ENCODE measurements at places on chromosomes 12 and 14.

DNA sequence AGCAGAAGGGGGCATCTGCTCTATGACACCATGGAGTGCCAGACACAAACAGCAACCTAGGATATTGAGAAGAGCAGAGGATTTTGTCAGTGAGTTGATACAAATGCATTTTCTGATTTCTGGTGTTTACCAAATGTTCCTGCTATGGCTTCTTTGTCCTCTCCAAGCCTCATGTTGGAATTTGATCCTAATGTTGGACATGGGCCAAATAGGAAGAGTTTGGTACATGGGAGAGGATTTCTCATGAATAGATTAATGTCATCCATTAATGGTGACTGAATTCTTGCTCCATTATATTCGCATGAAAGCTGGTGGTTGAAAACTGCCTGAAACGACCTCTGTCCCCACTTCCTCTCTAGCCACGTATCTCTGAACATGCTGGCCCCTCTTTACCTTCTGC lies 1002.2 kb upstream of the FLRT2 start:
- no peaks in the 10 kb centered on the region for H3K36me3 ChIP-seq
- H3K4me3 ChIP-seq = no peak overlapping the region
- no peak for DNase-seq
- no peak overlapping the region for H3K27ac ChIP-seq
- H3K27me3 ChIP-seq = no peaks in the 10 kb centered on the region

DNA sequence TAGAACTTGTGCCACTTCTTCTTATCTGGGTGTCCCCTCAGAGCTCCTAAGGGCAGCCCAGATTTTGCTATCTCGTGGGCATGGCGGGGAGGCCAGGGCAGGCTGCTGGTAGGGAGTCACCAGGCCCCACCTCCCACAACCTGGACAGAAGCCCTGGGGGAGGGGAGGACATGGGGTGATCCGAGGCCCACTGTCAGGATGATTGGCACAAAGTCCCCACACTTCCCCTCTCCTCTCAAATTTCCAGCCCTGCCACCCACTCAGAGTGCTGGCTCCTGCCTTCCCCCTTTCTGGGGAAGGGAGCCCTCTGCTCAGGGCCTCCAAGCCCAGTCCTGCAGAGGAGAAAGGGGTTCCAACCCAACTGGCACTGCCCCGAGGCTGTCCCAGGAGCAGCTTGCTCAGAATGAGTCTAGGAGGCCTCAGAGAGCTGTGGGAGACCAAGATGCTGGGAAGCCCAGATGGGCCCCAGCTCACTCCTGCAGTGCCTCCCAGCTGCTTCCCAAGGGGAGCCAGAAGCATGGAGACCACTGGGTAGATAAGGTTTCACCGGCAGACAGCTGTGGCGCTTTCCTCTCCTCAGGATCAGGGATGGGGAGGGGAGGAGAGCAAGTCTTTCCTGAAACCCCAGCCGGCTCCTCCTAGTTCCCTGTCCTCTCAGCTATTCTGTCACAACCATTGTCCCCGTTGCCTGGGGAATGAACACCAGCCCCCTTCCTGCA lies 82.8 kb downstream of the B4GALNT3 start:
- no peak overlapping the region for H3K4me3 ChIP-seq
- H3K36me3 ChIP-seq = no peaks in the 10 kb centered on the region
- peaks cover 38% of the 10 kb centered on the region for H3K4me1 ChIP-seq
- DNase-seq = no peak
- no peak overlapping the region for H3K27ac ChIP-seq

DNA sequence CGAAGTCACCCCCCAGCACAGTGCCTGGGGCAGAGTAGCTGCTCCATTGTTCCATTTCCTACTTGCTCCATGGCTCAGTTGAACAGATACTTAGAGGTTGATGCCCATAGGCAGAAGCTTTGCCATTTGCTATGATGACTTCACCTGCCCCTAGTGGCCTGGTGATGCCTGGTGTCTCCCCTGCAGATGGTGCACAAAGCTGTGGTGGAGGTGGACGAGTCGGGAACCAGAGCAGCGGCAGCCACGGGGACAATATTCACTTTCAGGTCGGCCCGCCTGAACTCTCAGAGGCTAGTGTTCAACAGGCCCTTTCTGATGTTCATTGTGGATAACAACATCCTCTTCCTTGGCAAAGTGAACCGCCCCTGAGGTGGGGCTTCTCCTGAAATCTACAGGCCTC lies 10.6 kb downstream of the SERPINA5 start:
- H3K36me3 ChIP-seq = no peaks in the 10 kb centered on the region
- H3K27ac ChIP-seq = no peak overlapping the region
- DNase-seq = no peak

GRCh38 chr14:80850197-80850814 lies 91.2 kb downstream of the CEP128 start:
- no peaks in the 10 kb centered on the region for H3K4me1 ChIP-seq
- H3K27ac ChIP-seq = no peak overlapping the region
- no peaks in the 10 kb centered on the region for H3K27me3 ChIP-seq
- no peaks in the 10 kb centered on the region for H3K36me3 ChIP-seq

DNA sequence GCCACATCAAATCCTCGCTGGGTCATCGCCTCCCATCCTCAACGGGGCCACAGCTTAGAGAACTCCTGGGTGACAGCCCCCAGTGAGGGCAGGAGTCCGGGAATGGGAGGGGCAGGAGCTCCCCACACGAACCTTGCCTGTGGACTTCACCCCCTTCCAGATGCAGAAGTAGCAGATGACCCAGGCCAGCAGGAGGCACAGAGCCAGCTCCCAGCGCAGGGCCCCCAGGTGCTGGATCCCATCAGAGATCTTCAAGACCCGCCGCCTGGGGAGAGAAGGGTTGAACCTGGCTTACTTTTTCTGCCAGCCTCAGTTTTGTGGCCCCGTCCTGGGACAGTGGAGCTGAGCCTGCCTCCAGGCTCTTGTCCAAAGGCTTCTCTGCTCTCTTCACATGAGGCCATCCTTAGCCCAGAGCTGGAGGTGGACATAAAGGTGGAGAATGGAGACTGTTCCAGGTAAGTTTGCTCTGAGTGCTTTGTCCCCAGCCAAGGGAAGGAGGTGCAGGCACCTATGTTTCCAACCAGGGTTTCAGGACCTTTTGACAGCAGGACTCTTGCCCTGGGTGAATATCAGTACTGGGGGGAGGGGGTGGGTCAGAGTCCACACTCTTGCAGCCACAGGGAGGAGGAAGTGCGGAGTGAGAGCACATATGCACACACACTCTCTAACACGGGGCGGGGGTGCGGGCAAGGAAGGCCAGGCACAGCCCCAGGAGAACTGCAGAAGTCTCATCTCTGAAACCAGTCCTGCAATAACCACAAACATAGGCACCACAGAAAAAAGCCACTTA lies 23.3 kb upstream of the SLC6A12 start:
- no peak overlapping the region for H3K27ac ChIP-seq
- H3K4me1 ChIP-seq = no peaks in the 10 kb centered on the region
- H3K36me3 ChIP-seq = no peaks in the 10 kb centered on the region
- DNase-seq = peak; percentile 49

- H3K27me3 ChIP-seq = no peaks in the 10 kb centered on the region
- no peaks in the 10 kb centered on the region for H3K36me3 ChIP-seq
- H3K4me1 ChIP-seq = peaks cover 19% of the 10 kb centered on the region
- no peak overlapping the region for H3K4me3 ChIP-seq
- no peak overlapping the region for H3K27ac ChIP-seq
Measured at GRCh38 chr14:55881577-55882241, 236.5 kb upstream of the PELI2 start.

- no peaks in the 10 kb centered on the region for H3K36me3 ChIP-seq
- H3K4me3 ChIP-seq = no peak overlapping the region
- no peak overlapping the region for H3K27ac ChIP-seq
- peaks cover 16% of the 10 kb centered on the region for H3K4me1 ChIP-seq
- no peak for DNase-seq
- no peaks in the 10 kb centered on the region for H3K27me3 ChIP-seq
Measured at GRCh38 chr12:119673634-119674033, 5.7 kb downstream of the PRKAB1 start.

- no peaks in the 10 kb centered on the region for H3K27me3 ChIP-seq
- no peaks in the 10 kb centered on the region for H3K4me1 ChIP-seq
- H3K36me3 ChIP-seq = no peaks in the 10 kb centered on the region
Measured at GRCh38 chr12:5036031-5036430, 7.6 kb upstream of the KCNA5 start.

Measured in vagina (tissue), 2 donors.